ENCODE measurements at places on chromosomes 16 and 17.

DNA sequence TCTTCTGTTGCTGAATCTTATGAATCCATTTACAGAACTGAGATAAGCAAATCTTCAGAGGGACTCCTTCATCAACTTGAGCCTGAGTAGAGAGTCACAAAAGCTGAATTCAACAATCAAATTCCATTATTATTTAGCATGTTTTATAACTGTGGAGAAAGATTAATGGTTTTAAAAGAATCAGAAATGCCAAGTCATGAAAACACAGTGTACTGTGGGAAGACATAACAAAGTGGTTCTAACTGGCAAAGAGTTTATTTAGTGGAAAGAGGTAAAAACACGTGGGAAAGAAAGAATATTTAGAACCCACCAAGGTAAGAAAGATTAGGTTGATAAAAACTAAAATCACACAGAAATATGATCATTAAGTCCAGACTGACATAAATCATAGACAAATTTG, 5.0 kb downstream of the ERI2 start:
- DNase-seq = no peak

DNA sequence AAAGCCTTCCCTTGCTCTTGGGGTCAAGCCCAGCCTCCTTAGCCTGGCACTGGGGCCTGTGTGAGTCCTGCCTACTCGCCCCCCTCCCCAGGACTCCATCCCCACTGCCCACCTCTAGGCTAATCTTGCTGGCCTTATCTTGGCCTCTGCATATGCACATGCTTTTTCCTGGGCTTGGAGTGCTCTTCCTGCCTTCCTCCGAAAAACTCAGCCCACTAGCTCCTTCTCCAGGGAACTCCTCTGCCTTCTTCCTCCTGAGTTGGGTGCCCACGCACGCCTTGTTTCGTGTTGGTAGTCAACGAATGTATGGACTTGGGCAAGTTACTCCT, 16.5 kb downstream of the TBX2 start:
- DNase-seq = no peak

DNA sequence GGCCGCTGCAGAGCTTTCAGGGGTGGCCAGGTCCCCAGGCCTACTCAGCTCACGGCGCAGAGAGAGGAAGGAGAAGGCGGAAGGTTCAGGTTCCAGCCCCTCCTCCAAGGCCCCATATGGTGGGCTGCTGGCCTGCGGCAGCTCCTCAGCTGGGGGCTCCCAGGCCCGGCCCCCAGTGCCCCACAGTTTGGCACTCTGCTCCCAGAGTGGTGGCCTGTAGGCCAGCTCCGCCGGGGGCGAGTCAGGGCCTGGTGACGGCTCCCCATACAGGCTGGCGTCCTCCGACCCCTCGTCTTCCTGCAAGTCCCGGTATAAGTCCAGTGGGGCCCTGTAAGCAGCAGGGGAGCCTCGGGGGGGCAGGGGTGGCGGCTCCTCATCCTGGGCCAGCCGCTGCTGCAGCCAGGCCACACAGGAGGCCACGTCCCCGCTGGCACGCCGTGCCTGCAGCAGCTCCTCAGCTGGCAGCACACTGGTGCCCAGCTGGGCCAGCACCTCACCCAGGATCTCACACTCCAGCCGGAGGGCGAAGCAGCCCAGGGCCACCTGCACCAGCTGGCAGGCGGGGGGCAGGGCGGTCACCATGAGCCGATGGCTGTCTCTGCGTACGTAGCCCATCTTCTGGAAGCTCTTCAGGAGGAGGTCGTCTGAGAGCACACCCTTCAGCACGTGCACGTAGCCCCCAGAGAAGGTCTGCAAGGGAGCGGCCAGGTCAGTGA, 3.7 kb downstream of the SPATA2L start:
- DNase-seq = no peak

DNA sequence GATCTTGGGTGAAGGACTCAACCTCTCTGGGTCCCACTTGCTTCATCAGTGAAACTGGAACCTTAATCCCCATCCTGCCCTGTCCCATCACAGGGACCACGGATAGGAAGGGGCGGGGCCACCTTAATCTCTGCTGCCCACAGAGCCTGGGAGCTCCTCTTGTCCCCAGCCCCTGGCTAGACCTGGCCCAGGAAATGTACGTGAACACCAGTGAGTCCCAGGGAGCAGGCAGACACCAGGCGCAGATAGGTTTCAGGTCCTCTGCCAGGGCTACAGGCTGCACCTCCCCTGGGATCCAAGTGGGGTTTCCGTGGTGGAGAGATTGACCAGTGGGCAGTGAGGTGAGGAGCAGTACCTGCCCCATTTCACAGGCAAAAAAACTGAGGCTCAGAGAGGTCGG, 21.0 kb downstream of the RAB11FIP4 start:
- no peak for DNase-seq

- DNase-seq = no peak
Measured at GRCh38 chr17:55563363-55563762, 52.1 kb upstream of the SMIM36 start.

DNA sequence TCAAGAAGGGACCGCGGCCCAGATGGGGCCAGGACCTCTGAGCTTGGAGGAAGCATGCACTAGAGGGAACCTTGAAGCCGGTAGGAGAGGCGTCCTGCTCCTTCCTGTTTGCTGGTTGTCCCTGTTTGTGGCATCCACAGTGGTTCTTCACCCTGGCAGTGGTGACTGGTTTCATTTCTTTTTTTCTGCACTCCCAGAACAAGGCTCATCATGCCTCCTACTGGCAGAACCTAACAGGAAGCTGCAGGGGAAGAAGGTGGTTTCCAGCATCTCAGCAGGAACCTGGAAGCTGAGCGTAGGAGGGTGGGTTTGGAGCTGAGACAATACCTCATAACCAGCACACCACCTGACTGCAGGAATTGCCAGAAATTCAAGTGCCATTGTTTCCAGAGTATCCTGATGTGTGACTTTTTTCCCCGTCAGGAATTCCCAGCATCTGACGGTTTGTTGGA, 5.8 kb downstream of the TMEM231 start:
- peak; percentile 34 for DNase-seq

All from RCC 7860 (cell line).